ENCODE measurements at places on chromosomes 3 and 15.

GRCh38 chr3:159910991-159911663 is 77.5 kb upstream of the IL12A start:
- no peak for DNase-seq

- DNase-seq = no peak
Measured at GRCh38 chr3:87696124-87697013, 362.4 kb downstream of the CGGBP1 start.

GRCh38 chr15:68426116-68426515 is 5.8 kb downstream of the ITGA11 start:
- no peak for DNase-seq

GRCh38 chr15:89469426-89470096 is 26.8 kb downstream of the RHCG start:
- DNase-seq = no peak

- no peak for DNase-seq
Measured at GRCh38 chr3:64593350-64593749, 94.5 kb downstream of the ADAMTS9 start.

GRCh38 chr3:82186017-82186416 is 424.6 kb upstream of the GBE1 start:
- no peak for DNase-seq

DNA sequence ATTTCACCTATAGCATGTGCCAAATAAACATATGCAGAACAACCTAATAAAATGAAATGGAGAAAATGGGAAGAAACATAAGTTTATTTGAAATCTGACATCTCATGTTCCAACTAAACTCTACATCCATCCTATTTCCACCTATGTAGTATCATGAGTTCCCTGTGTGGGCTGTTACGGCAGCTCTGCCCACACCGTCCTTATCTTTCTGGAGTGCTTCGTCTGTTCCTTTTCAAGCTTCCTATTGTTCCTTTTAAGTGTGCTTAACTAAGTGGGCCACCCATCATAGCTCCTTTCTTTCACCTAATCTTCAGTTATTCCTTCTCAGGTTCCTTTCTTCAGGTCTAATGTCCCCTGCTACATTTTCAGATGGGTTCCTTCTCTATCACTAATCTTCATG is 17.3 kb downstream of the RYR3 start:
- no peak for DNase-seq

GRCh38 chr3:99781761-99782160 is 35.9 kb upstream of the CMSS1 start:
- DNase-seq = no peak

Data from GM12878 (cell line).